Stimulated activated naive B cell treated with anti-CD40 and anti-IgM and Interleukin-4, amounts not matched to agents 10 μg/mL and 1 μg/mL and 100 μg/mL, for 72 hours (primary cell): ENCODE measurements at places on chromosomes 4 and X.

DNA sequence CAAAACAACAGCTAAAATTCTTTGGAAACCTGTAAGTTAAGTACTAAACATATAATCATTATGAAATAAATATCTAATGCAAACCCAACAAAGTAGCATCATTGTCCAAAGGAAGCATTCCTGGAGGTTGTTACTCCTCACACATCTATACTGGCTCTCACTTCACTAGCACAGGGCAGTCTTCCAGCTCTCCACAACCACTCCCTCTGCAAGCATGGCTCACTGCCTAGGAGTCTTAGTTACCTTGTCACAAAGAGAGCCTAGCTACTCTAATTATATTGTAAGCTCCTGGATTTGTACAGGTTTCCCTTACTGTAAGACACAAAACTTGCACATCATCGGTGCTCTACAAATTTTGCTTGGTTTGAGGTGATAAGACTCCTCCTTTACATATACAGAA lies 76.1 kb downstream of the AMMECR1 start:
- no peak for DNase-seq

GRCh38 chr4:124682384-124682783 lies 30.1 kb downstream of the ANKRD50 start:
- DNase-seq: no peak

- DNase-seq: no peak
Measured at GRCh38 chrX:123267220-123267619, 83.1 kb downstream of the GRIA3 start.

GRCh38 chrX:10769195-10769594 lies 148.8 kb upstream of the MID1 start:
- no peak for DNase-seq

GRCh38 chr4:2722033-2722432 lies 34.1 kb downstream of the TNIP2 start:
- no peak for DNase-seq

DNA sequence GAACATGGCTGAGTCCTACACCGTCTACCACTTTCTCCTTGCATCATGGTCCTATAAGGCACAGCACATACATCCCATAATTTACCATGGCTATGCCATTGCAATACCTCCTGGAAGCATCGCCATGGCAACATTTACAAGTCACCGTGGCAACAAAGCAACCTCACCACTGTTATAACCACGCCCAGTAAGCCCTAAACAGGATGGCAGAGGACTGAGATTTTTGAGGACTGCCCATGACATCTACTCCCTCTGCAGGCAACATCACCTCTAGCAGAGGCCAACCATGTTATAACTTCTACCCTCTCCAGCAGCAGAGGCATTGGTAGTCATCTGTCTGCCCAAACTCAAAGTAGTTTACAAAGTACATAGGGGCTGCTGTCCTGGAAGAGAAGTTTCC lies 29.7 kb downstream of the BCOR start:
- no peak for DNase-seq

- no peak for DNase-seq
Measured at GRCh38 chrX:40853004-40853815, 117.9 kb upstream of the MED14 start.

GRCh38 chr4:146545102-146545501 lies 23.4 kb upstream of the SLC10A7 start:
- DNase-seq: no peak

GRCh38 chr4:94870146-94870545 lies 112.4 kb downstream of the BMPR1B start:
- no peak for DNase-seq

- no peak for DNase-seq
Measured at GRCh38 chrX:129654652-129655546, at the start of gene APLN. APLN (minus strand) TSS chrX:129654956; CDS start chrX:129654630, 326 bp downstream.
